ENCODE measurements at places on chromosomes 3 and 15. TPM values are rescaled to one million over a fixed set of nuclear protein-coding genes. Genes with fewer than 3 reads are reported as not detected.

DNA sequence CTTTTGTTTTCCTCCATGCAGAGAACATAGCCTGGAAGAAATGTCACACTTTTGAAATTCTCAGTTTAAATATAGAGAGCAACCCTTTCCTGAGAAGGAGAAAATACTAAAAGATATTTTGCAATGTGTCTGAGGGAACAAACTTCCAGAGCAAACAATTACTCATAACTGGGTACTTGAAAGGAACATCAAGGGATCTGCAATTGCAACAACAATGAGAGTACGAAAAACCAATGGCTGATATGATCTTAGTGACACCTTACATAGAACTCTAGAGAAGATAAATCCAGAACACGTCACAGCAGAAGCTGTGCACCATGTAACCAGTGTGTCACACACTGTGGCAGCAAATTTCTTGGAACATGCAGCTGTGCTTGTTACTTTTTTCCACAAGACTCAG lies 14.6 kb upstream of the ARPP21 start:
- DNase-seq = no peak

DNA sequence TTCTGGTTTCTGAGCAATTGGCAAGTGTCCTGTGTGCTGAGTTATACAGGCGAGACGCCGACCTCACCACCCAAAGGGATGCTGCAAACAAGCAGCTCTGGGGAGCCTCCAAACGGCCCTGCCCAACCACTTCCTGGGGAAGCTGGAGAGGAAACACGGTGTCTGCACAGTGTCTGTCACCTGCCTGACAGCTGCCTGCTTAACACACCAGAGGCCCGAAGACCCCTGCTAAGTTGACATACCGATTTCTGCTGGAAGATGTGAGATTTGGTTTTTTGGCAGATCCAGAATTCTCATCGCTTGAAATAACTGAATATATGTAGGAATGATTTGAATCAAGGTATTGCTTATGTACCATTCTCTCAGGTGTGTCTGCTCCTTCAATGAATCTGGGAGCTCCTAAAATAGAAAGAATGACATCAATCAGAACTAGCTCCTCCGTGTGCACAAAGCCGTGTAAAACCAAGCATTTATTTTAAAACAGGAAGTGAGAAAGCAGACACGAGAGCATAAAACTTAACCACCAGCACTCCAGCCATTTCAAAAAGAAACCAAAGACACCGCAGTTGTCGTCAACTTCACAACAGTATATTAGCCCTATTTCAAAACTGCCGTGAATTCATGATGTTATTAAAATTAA lies 27.2 kb downstream of the LRRC2 start:
- DNase-seq = peak; percentile 86

- DNase-seq = peak; percentile 30
These were observed 9.0 kb downstream of the SLC24A1 start for GRCh38 chr15:65630760-65631159.

GRCh38 chr3:143163562-143164100 lies 44.1 kb downstream of the CHST2 start:
- DNase-seq = no peak

DNA sequence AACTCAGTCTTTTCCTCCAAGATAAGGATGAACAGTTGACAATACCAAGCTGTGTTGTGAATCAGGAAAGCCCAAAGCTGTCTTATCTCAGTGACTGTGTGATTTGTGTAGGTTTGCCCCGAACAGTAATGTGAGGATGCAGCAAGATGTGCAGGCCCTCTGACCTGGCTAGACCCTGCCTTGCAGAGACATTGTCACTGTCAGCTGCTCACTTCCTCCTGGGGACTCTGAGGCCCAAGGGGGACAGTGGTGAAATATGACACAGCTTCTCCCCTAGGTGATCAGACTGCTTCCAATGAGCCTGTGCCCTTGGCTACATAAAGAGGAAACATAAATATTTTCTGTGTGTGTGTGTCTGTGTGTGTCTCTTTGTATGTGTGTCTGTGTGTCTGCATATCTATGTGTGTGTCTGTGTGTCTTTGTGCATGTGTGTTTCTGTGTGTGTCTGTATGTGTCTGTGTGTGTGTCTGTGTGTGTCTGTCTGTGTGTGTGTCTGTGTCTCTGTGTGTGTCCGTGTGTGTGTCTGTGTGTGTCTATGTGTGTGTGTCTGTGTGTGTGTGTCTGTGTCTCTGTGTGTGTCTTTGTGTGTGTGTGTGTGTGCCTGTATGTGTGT lies 21.7 kb downstream of the LRRK1 start:
- DNase-seq = no peak

The TPRG1 gene
- 11.9 TPM for total RNA-seq

GRCh38 chr3:191353022-191353777 lies 22.9 kb upstream of the UTS2B start:
- DNase-seq = no peak

The BNC1 gene
- total RNA-seq = not detected

GRCh38 chr3:140206196-140207040 lies 271.4 kb downstream of the CLSTN2 start:
- no peak for DNase-seq

- peak; percentile 84 for DNase-seq
These were observed 142.7 kb downstream of the GADL1 start for GRCh38 chr3:30751610-30752299.

The CCDC39 gene
- not detected for total RNA-seq
